ENCODE measurements at places on chromosomes 7 and 10.

GRCh38 chr7:2894118-2894940, 50.2 kb upstream of the GNA12 start:
- DNase-seq, result no peak

- no peak for DNase-seq
Measured at GRCh38 chr10:88017781-88018180, 154.4 kb downstream of the PTEN start.

GRCh38 chr10:78779339-78779955, 289.3 kb upstream of the ZMIZ1 start:
- no peak for DNase-seq

DNA sequence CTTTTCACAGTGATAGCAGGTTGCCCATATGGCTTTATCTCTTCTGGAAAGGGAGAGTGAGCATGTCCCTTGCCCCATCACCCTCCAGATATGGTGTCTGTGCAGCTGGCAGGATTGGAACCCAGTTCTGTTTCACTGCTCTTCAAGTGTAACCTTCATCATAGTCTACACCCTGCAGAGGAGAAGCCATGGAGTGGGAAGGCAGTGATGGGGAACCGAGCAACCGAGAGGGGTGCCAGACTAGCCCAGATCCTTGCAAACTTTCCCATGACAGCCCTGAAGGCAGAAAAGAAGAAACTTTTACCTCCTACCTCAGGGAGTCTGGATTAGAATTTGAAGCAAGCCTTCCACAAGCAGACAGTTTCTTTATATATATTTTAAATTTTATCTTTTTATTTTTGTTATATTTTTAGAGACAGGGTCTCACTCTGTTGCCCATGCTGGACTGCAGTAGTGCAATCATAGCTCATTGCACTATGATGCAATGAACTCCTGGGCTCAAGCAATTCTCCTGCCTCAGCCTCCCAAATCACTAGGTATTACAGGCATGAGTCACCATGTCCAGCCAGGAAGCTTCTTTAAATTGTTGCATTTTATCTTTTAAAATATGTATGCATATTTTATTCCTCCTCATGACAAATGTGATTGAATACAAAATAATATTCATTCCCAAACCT, 133.3 kb downstream of the KCNMA1 start:
- DNase-seq, result no peak

GRCh38 chr7:38294926-38295325, 21.5 kb upstream of the TARP start:
- DNase-seq, result no peak

DNA sequence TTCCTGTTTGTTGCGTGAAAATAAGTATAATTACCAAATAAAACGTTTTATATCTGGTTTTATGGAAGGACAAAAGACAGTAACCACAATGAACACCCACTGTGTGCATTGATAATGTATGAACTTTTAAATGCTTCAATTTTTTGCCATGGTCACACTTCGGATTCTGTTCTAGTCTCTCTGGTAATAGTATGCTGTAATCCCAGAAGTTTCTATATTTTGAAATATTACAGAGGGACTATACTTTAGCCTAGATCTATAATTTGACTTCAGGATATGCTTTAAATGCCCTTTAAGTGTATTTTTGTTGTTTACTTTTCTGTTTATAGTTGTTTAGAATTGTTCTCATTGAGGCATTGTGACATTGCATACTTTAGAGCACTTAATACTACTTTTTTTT, 1.5 kb downstream of the ZNF518A start:
- DNase-seq, result no peak

DNA sequence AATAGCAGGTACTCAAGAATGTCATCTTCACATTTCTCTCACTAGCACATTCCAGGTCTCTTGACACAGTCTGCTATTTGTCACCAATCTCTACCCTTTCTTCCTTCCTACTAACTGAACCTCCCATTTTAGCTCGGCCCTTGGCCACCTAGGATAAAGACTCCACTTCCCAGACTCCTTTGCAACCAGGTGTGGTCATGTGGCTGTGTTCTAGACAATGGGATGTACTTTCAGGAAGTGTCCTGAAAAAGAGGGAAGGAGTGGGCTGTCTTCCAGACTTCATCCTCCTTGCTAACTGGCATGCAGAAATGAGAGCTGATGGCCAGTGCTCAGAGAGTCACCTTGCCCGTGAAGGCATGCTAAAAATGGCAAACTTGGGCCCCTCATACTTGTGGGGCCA, 139.2 kb downstream of the AMPH start:
- DNase-seq, result no peak

- no peak for DNase-seq
Measured at GRCh38 chr7:12783421-12784095, 96.1 kb downstream of the ARL4A start.

DNA sequence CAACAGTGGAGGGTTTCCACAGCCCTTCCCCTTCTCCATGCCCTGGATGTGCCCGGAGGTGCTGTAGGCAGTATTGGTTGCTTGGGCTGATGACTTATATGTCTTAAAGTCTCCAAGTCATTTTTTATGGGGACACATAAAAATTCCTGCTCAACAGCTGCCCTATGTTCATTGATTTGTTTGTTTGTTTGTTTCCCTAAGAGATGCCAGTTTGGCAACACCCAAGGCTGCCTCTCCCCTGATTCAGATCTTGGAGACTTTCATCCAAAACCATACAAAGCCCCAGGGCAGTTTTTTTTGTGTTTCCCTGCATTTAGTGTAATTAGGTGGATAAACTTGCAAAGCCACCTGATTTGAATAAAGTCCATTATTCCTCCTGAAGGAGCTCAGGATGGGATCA, 115.3 kb downstream of the PLPP4 start:
- no peak for DNase-seq

- no peak for DNase-seq
Measured at GRCh38 chr7:46369933-46370654, 449.0 kb upstream of the IGFBP3 start.

GRCh38 chr7:51278797-51279196, 37.8 kb downstream of the COBL start:
- DNase-seq, result no peak

DNA sequence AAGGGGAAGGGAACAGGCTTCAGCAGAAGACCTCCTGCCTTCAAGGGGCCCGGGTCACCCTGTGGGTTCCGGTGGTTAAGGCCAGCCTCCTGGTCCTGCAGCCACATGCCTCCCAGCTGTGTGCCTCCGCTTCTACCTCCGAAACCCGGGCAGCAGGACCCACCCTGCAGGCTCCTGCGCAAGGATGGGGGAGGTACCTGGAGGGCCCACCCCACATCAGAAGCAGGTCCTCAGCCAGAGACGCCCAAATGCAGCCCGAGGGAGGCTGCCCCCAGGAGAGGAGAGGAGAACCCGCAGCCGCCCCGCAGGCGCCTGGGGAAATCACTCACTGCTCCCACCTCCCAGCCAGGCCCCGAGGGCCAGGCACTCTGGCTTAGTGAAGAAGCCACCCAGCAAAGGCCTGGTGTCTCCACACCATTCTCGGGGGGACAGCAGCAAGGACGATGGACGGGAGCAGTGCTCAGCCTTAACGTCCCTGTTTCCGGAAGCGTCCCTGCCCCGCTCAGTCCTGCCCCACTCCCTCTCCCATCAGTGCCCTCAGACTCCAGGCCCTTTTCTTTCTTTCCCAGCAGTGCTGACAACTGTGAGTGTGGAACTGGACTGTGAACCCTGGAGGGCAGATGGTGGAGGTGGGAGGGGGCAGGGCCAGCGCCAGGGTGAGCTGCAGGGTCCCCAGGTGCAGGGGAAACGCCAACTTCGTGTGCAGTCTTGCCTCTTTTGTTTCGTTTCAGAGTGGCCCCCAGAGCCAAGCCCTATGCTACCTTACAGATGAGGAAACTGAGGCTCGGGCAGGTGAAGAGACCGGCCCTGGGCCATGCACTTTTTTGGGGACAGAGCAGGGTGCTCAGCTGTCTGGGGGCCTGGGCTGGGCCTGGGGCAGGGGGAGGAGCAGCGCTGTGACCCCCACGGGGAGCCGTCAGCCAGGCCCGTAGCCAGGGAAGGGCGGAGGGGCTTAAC, 138.0 kb downstream of the FAM53B start:
- DNase-seq, result no peak

GRCh38 chr7:22579961-22580360, 80.0 kb upstream of the STEAP1B start:
- DNase-seq, result no peak

GRCh38 chr7:48045195-48045765, 9.9 kb downstream of the C7orf57 start:
- no peak for DNase-seq

GRCh38 chr10:91759581-91759986, 38.6 kb upstream of the TNKS2 start:
- DNase-seq, result no peak

DNA sequence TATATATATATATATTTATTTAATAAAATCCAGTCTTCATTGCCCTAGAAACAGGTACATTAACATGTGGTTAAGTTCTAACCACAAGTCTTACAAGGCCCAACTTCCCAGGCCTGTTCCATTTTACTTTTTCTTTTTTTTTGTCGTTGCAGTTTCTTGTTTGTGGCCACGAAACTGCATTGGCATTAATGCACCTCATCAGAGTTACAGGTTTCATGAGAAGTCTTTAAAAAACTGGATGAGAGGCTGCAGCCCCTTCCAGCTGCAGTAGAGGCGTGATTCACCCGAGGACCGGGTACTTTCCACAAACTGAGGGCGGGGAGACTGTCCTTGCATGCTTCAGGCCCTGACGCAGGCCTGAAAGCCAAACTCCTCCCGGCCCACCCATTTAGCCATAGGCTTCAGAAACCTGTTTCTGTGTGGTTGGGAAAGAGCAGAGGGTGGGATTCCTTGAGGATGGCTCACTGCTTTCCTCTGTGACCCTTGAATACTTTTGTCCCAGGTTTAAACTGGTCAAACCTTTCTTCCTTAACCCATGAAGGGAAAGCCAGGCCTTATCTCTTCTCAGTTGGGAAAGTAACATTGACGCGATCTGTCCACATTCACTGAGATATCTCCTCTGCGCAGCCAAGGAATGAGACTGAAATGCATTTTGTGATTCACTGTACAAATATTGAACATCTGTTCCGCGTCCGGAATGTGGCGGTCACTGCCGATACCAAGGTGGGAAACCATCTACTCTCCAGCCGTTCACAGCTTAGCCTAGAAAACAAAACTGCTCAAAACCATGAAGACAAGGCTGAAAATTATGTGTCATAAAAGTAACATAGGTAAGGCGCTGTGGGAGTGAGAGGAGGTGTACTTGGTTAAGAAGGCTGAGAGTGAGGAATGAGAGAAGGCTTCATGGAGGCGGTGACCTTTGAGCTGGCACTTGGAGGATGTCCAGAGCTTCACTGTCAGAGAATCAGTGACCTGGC, 311.7 kb downstream of the GATA3 start:
- DNase-seq, result no peak

GRCh38 chr7:93980744-93981479, 23.2 kb downstream of the BET1 start:
- DNase-seq, result no peak

DNA sequence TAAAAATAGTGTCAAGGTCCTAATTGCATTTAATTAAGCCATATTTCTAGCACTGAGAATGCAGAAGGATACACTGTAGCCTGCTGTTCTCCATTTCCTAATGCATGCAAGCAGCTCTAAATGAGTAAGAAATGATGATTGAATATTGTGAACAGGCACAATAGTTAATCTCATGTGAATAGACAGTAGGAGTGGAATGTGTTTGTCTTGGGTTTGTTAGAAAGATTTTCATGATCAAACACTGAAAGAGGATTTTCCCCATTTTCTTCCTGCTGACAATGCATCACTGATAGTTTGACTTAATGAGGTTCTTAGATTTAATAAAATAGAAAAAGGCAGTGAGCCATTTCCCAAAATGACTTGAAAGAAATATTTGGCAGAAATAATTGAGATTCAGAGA, 43.1 kb upstream of the TRUB1 start:
- DNase-seq, result no peak

- peak; percentile 82 for DNase-seq
Measured at GRCh38 chr7:21941611-21942141, 4.0 kb downstream of the CDCA7L start.

GRCh38 chr7:19958309-19958896, 185.0 kb upstream of the TMEM196 start:
- peak; percentile 92 for DNase-seq

DNA sequence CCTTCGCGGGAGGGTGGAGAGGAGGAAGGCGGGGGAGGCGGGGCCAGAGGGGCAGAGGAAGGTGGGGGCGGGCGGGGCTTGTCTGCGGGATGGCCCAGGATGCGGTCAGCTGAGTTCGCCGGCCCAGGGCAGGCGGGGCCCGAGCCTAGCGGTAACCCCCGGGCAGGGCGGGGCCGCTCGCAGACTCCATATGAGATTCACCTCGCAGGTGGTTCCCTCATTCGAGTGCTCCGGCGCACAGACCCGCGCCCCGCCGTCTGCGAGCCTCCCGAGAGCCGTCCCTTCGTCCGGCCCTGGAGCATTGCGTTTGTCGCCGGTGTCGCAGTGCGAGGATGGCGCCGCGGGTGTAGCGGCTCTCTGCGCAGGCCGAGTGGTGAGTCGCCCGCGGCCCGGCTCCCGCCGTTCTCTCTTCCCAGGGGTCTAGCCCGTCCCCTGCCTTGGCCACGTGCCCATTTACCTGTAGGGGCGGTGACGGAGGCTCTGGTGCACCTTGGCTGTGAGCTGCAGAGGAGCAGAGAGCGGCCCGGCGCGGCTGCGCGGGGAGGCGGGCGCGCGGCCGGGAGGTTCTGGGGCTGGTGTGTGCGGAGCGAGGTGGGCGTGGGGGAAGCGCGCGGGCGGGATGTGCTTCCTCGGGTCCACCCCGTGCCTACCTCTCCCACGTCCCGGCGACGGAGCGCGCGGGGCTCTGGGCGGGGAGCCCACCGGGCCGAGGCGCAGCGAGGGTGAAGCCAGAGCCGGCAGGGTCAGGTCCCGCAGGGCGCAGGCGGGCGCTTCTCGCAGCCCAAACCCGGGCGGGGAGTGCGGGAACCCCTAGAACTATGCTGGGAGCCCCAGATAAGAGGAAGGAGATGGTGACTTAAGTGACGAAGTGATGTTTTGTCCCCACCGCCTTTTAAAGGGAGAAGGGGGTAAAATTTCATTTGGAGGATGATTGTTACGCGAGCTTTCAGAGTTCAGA, at the start of gene UPP1:
TSS of gene UPP1 (plus strand) at position 220 of the 958 bp plus-strand sequence. CDS start 5,519 bp downstream, outside the sequence.
- no peak for DNase-seq

GRCh38 chr7:100091411-100092181, 2.8 kb downstream of the COPS6 start:
- no peak for DNase-seq

GRCh38 chr7:111132833-111133232, 41.9 kb downstream of the LRRN3 start:
- DNase-seq, result no peak

DNA sequence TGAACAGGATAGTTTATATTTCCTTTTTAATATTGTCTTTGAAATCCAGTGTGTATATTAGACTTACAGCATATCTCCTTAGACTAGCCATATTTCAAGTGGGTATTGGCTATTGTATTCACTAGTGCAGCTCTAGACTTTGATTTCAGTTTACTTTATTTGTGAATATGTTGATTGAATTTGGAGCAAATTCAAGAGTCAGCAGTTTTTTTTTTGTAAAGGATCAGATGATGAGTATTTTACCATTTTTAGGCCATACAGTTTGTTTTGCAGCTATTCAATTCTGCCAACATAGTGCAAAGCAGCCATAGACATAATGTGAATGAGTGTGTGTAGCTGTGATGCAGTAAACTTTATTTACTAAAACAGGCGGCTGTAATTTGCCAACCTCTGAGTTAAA, 4.6 kb downstream of the STK31 start:
- no peak for DNase-seq

GRCh38 chr7:22351329-22351692, 5.6 kb downstream of the RAPGEF5 start:
- no peak for DNase-seq

- DNase-seq, result peak; percentile 1
Measured at GRCh38 chr7:156034397-156034796, 222.1 kb upstream of the SHH start.

All from AML-193 (cell line).